ENCODE measurements at places on chromosomes 2 and 18. TPM values are rescaled to one million over a fixed set of nuclear protein-coding genes. Genes with fewer than 3 reads are reported as not detected.

- DNase-seq = no peak
These were observed 193.2 kb downstream of the CCDC85A start for GRCh38 chr2:56376699-56377665.

- no peak for DNase-seq
These were observed 492.6 kb downstream of the SLC4A3 start for GRCh38 chr2:220120041-220120440.

Gene TMEM198
- total RNA-seq = 1.6 TPM

- DNase-seq = no peak
These were observed 616 bp downstream of the RNPEPL1 start for GRCh38 chr2:240568678-240569522.

- no peak for DNase-seq
These were observed 928 bp upstream of the FOSL2 start for GRCh38 chr2:28391564-28392296.

DNA sequence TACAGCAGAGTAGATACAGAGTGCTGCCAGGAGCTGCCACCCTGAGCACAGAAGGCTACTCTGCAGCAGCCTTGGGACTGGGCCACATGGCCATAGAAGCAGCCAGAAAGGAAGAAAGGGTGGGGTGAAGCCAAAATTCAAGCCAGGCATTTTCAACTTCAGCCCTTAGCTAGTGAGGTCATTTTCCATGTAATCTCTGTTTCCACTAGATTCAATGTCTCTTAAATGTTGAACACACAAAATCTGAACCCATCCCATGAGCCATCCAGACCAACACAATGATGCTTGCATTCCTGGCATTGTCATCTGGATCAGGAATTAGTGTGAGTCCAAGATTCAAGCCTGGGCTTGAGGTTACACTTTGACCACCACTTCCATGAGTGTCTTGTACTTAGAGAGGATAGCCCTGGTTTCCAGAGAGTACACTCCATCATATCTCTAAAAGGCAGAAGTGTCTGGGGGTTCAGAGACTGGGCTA, 243.6 kb downstream of the OSR1 start:
- DNase-seq = no peak

DNA sequence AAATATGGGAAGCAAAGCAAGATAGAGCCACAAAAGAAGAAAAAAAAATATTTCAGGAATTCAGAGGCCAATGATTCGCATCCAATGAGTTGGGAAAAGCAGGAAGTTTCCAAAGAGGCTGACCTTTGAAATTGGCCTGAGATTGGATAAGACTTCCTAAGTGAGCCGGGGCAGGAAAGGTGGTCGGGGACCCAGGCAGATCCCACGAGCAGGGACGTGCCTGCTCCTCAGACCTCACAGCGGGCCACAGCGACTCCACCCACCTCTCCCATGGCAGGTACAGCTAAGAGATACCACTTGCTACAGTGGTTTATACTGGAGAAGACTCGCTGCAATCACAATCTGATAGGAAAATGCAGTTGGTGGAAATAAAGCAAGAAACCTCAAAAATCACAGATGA, 102.8 kb upstream of the SALL3 start:
- DNase-seq = no peak

- DNase-seq = no peak
These were observed 12.7 kb downstream of the COL3A1 start for GRCh38 chr2:188986839-188987238.

- no peak for DNase-seq
These were observed 56.0 kb upstream of the RAB6C start for GRCh38 chr2:129923265-129924091.

- no peak for DNase-seq
These were observed 113.7 kb downstream of the TTC27 start for GRCh38 chr2:32741575-32741974.

DNA sequence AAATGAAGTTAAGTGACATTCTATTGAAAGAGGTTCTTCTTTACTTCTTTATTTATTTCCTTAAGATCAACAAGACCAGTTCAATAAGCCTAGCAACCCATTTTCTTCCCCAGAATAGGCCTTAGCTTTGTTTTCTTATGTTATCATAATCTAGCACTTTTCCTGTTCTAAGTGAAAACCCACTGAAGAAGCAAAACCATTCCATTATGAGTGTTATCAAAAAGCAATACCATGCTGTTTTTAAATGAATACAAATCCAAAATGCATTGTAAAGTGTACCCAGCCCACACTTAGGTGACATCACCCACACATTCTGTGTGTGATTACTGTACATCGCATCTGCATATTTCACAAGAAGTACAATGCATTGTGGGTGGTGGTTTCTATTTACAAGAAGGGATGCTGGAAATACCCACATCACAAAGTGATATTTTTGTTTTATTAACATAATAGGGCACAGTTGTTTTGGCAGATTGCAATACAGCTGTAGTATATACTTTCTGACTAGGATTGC, 679.5 kb downstream of the KCNJ3 start:
- DNase-seq = no peak

- DNase-seq = no peak
These were observed 25.5 kb downstream of the CYRIA start for GRCh38 chr2:16640001-16640700.

DNA sequence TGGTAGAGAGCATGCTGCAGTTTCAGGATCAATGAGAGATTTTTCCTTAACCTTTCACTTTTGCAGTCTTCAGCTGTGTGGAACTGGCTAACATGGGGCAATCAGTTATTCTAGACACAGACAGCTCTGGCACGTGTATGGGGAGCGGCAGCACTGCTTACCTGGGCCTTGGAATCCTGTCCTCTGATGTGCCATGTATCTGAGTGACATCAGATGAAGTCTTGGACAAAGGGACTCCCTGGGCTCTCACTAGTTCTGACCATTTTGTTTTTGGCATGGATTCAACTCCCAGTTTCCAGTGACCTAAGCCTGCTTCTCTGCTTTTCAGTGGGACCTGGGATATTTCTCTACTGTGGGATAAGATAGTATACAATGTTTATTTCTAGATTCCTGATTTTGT, 54.3 kb downstream of the RNF144A start:
- DNase-seq = no peak
